HEK293T (cell line): ENCODE measurements at places on chromosomes 6 and 20.

DNA sequence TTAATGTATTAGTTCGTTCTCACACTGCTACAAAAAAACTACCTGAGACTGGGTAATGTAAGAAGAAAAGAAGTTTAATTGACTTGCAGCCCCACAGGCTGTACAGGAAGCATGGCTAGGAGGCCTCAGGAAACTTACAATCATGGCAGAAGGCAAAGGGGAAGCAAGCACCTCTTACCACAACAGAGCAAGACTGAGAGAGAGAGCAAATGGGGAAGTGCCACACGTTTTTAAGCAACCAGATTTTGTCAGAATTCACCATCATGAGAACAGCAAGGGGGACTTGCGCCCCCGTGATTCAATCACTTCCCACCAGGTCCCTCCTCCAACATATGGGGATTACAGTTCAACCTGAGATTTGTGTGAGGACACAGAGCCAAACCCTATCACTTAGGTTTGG, 70.8 kb upstream of the SRSF6 start:
- DNase-seq, result no peak

- no peak for DNase-seq
Observed at GRCh38 chr6:166419717-166420116, 37.0 kb upstream of the MPC1 start.

DNA sequence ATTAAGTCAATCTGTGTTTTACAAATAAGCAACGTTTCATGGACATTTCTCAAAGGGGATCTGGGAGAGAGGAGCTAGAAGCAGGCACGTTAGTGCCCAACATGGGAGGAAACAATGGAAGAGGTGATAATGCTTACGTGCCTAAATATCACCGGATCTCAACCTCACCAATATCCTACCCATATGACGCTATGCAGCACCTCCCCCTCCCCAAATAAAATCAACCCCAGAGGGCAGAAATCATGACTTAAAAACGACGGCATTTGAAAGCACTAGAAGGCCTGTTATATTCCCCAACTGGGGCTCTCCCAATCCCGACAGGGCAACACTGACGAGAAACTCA, 425 bp downstream of the HBS1L start:
- DNase-seq, result no peak

DNA sequence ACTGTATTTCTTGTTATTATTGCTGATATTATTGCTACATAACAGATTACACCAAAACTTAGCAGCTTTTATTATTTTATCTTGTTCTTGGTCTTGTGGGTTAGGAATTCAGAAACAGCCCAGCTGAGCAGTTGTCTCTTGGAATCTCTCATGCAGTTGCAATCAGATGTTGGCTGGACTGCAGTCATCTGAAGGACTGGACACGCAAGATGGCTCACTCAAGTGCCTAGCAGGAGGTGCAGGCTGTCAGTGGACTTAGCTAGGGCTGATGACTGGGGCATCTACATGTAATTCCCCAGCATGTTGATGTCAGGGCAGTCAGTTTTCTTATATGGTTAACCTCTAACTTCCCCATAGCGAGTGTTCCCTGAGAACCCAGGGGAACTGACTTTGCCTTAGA, 128.6 kb upstream of the PLCB4 start:
- DNase-seq, result no peak

GRCh38 chr20:9912858-9913434, 74.1 kb upstream of the PAK5 start:
- peak; percentile 48 for DNase-seq

DNA sequence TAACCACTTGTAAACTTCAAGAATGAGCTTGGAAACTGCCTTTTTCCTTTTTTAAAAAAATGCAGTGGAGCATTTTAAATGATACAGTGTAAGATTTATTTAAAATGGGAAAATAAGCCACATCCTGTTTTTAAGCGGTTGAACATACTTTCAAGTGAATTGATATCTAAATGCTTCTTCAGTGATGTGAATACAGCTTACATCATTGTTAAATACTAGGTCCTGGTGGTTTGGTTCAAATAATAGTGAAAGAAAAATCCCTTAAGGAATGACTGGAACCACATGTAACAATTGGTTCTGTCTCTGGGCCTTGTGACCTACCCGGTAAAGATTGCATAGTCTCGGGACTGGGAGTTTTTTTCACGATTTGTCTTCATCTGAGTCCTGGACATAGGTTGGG, 44.2 kb downstream of the BMP6 start:
- no peak for DNase-seq

- DNase-seq, result no peak
Observed at GRCh38 chr6:166221040-166221439, 53.4 kb upstream of the TBXT start.

DNA sequence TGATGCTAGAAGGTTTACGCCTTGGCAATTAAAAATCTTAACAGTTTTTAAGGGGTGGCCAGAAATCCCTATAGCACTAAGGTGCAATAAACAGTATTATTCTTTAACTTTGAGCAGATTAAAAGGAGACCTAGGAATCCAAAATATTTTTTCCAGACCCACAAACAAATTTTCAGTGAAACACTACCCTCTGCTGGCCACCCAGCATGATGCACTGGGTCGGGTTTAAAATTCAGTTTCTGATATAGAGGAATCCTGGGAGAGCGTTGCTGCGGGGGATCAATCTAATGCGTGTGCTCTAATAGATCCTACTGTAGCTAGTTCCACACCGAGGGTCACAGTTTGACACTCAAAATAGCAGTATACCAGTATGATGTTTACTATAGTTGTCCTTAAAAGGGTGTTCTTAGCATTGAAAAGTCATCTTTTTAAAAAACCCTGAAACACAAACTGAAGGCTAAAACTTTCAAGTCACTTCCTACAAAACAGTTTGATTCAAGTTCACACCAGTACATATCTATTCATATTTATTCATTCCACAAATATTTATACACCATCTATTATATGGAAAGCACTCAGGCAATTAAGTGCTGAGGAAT, 10.2 kb downstream of the UBE3D start:
- DNase-seq, result peak; percentile 57

GRCh38 chr20:9838035-9838377, 870 bp downstream of the PAK5 start:
- peak; percentile 11 for DNase-seq

DNA sequence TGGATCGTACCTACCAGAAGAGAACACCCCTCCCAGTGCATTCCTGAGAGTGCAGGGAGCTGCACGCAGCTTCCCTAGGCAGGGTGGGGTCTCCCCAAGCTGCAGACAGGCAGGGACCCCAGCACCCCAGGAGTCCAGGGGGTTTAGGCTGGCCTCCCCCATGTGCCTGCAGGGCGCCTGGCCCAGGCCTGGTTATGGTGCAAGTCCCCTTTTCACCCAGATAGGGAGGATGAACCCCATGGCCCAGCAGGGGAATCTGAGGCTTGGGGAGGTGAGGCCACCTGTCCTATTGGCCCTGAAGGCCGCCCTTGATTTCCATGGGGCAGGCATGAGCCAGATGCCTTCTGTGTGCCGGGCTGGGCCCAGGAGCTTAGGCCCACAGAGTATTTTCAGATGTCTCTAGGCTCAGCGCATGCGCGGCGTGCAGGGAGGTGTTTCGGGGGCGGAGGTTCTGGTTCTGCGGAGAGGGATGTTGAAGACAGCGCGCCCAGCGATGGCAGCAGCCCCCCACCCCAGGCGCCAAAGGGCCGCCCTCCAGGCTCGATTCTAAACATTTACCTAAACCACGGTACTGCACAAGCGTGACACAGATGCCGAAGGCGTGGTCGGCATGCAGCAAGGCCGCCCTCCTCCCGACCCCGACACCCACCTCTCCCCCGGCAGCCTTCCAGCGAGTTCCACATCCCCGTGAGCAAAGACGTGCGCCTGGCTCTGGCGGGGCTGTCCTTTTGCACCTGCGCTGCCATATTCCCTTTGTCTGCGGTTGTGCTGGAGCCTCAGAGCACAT, 29.4 kb downstream of the COL20A1 start:
- DNase-seq, result no peak

DNA sequence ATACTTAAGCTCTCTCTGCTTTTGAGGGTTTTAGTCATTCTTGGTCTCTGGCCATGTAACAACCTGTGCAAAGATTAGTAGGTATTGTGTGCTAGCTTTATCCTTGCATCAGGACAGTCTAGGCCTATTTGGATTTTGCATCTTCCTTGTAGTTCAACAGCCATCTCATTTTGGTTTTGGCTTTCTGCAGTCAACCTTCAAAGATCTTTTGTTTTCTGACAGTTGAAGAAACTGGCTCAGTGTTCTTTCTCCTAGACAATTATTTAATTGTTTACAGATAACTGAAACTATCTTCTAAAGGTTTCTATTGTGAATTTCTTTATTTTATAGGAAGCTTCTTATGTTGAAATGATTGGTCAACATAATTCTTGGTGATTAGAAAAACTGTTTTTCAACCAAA, 307.5 kb downstream of the CDKAL1 start:
- DNase-seq, result no peak

DNA sequence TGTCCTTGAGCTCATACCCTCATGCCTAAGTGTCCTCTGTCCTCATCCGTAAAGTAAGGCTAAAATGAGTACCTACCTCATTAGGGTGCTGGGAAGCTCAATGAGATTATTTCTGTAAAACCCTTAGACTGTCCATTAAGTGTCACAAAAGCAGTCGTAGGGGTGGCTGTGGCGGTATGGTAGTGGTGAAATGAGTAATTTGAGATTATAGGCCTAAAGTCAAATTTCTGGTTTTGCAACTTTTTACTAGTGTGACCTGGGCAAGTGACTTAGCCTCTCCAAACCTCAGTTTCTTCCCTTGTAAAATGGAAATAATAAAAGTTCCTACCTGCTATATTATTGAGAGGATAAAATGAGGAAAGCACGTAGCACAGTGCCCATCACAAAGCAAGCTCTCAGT, 148.2 kb upstream of the AKAP12 start:
- DNase-seq, result no peak

DNA sequence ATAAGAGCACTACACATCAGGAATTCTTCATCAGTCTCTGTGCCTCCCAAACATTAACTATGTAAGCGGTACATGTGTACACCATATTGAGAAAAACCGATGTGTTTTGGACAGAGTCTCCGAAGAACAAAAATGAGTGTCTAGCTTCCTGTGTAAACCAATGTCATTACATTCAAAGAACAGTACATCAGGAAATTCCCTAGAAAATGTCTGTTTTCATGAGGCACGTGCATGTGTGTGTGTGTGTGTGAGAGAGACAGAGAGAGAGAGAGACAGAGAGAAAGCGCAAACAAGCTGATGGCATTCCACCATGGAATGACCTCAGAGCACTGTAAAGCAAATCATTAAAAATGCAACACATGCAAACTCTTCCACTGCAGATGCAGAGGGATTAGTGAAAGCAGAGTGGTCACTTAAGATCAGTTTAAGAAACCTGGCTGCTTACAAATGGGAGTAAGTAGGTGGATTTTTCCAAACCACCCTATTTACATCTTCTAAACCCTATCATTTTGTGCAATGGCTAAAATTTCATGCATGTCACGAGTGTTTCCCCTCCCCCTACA, 133.9 kb downstream of the HIVEP2 start:
- no peak for DNase-seq

DNA sequence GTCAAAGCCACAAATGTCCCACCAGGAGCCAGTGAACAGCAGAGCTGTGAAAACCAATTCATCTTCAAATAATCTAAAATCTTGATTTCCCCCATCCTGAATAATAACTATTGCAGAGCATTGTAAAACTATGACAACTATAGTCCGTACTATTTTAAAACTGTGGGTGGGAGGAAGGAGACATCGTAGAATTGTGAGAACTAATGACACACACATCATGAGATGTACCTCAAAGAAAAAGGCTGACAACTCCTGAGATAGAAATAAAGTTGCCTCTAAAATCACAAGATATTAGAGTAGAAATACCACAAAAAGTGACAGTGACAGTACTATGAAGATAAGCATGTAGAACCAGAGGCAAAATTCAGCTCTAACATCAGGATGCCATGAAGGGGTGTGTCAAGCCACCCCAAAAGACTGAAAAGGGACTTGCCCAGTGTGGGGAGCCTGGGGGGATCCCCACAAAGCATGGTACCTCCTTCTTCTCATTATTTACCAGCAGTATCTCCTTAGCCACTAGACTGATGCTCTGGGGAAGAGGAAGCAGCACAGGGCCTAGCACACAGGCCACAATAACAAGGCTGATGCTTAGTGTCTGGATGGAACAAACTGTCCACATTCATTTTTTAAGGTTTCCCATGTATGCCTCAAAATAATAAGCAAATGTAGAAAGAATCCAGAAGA, 13.4 kb downstream of the NAPB start:
- DNase-seq, result no peak

GRCh38 chr6:164045082-164045481, 630.6 kb downstream of the QKI start:
- DNase-seq, result no peak

DNA sequence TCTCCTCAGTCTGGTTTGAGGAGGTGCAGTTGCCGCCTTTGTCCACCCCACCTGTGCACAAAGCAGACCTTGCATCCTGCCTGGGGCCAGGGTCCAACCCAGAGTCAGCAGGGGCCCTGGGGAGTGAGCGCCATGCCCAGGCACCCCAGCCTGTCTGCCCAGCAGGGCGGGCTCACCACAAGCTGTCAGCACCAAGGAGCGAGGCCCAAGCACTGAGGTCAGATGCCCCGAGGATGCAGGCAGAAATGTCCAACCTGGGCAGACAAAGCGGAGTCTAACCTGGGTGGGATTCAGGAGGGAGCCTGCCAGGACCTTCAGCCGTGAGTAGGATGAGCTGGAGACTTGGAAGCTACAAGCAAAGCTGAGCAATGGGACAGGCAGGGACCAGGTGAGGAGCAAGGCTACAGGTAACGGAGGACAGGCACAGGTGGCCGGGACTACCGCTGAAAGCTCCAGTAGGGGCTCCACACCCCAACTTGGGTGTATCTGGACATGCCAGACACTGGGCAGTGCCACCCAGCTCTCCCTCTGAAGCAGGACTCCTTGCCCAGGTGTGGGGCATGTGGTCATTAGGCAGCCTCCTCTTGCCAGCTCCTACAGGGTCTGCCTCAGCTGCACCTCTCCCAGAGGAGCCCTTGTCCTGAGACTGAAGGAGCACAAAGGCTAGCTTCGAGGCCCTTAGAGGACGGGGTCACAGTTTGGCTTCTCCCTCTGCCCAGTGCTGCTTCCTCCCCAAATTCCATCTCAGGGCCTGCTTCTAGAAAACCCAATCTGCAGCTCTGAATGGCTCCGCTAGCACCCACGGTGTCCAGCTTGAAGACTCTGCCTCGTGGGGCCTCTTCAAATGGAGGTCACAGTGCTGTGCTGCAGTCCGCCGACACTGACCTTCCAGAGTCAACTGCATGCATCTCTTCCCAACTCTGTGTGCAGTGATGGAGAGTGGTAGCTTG, 210.6 kb upstream of the CDYL start:
- no peak for DNase-seq

DNA sequence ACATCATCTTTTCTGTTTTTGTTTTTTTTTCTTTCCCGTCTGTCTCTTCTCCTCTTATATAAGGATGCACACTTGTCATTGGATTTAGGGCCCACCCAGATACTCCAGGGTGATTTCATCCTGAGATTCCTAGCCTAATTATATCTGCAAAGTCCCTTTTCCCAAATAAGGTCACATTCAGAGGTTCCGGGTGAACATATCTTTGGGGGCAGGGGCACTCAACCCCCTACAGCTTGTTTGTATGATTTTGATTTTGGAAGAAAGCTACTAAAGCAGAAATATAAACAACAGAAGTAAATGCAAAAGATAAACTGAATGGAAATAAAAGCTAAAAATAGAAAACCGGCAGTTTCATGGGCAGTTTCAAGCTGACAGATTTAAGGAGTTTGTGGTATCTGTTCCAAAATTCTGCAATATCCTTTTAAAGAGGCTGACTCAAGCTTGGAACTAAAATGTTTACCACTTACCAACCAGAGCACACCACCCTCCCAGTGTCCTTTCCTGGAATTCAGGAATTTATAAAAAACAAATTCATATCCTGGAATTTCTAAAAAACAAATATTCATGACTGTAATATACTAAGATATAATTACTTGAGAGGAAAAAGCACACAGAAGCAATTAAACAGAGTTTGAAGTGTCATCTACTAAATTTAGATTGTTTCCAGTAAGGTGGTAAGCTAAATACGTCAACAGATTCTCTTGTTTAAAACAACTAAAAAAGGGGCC, 100.0 kb upstream of the CARMIL1 start:
- DNase-seq, result no peak
